Stimulated activated CD8-positive, alpha-beta memory T cell treated with anti-CD3 and anti-CD28 coated beads, Interleukin-4, amount 100 ng/mL, for 24 hours (primary cell): ENCODE measurements at places on chromosomes 3 and 15.

DNA sequence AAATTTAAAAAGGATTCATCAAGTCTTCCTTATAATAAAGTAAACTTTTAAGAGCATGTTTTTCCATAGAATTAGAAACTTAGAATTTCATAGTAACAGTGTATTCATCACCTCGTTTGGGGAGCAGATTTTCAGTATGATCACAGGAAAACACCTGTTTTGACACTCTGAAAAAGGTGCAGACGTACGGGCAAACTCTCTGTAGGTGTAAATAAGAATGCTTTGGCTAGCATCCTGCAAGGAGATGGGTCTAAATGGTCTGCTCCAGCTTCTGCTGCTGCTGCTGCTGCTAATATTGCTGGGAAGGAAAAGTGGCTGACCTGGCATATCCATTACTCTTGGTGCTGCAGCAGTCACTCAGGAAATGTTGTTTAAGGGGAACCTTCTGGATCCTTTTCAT is 66.0 kb downstream of the MBNL1 start:
- no peak for DNase-seq

DNA sequence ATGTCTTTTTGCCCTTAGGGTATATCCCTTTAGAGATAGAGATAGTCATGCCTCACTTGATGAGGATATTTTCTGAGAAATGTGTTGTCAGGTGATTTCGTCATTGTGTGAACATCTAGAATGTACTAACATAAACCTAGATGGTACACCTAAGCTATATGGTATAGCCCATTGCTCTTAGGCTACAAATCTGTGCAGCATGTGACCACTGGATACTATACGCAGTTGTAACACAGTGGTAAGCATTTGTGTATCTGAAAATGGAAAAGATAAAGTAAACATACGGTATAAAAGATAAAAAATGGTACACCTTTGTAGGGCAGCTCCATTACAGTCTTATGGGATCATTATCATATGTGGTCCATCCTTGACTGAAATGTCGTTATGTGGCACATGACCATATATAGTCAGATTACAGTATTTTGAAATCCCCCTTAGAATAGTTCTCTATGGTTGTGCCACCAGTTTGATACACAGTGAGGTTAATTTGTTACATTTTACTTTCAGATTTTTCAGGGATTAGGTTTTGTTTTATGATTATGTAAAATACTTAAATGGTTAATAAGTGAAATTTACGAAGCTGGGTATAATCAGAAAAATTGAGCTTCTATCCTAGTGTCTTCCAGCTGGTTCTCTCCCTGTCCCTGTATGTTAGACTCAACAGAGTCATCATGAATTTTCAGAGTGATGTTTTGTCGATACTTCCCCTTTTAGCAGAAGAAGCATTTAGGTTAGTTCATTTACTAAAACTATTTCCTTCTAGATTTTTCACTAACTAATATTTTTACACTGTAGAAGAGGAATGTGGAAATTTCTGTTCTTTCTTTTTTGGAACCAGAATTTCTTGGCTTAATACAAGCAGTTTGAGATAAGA is 12.8 kb downstream of the SETD5 start:
- DNase-seq: no peak

DNA sequence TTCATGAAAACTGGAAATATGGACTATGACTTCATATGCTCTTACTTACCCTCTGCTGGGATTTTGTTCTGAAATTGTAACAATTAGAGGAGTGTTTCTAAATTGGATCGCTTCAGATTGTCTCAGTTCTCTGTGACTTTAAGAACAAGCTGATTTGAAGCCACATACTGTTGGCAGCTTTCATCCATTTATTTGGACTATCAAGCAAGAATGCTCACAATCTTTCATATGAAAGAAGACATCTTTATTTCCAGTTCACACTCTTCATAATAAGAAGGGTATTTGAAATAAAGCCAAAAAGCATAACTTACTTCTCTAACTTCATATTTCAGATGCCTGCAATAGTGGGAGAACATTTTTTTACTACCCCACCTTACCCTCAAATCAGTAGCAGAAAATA is 491.6 kb upstream of the TPRG1 start:
- DNase-seq: no peak

DNA sequence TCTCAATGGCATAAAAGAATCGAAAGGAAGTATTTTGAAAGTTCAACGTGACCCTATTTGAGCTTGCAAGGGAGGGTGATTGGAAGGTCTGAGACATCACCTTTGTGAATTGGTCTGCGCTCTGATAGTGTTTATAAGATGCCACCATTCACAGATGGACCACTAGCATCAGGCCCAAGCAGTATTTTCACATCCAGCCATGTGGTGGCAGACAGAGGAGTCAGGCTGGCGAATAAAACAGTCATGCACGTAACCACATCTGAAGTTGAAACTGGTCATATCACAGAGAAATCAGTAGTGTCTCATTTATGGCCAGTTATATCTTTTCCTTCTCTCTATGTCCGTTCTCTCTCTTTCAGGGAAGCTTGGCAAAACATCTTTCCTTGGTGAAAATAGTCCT is 170.1 kb upstream of the ONECUT1 start:
- DNase-seq: no peak

- no peak for DNase-seq
Measured at GRCh38 chr3:24135280-24135679, 190.2 kb downstream of the NR1D2 start.

DNA sequence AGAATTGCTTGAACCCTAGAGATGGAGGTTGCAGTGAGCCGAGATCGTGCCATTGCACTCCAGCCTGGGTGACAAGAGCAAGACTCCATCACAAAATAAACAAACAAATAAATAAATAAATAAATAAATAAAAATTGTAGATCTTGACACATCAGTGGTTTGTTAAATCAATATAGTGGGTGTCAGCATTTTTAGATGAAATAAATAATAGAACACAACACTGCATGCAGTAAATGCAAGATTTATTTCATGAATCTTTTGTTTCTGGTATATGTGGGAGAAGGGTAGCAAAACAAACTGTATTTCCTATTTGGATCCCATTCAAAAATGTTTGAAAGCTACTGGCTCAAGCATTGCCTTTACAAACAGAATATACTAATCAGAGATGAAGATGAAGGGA is 35.6 kb upstream of the CHRM5 start:
- no peak for DNase-seq

GRCh38 chr3:172750069-172750367 is 508 bp upstream of the ECT2 start:
- no peak for DNase-seq

DNA sequence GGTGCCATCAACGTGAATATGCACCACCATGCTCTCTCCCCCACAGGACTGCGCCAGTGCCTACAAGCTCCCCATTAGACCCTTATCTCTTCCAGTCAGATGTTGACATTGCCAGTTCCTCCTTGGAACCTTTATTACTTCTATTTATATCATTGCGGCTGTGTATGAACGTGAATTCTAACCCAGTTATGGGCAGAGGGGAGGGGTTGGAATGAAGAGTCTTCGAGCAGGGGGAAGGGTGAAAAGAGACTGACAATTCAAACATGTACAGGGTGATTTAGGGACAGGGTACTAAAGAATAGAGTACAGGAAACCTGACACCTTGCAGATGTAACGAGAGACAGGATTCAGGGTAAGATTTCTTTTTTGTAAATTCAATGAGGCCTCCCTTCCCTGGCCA is 41.8 kb upstream of the ST6GAL1 start:
- no peak for DNase-seq

DNA sequence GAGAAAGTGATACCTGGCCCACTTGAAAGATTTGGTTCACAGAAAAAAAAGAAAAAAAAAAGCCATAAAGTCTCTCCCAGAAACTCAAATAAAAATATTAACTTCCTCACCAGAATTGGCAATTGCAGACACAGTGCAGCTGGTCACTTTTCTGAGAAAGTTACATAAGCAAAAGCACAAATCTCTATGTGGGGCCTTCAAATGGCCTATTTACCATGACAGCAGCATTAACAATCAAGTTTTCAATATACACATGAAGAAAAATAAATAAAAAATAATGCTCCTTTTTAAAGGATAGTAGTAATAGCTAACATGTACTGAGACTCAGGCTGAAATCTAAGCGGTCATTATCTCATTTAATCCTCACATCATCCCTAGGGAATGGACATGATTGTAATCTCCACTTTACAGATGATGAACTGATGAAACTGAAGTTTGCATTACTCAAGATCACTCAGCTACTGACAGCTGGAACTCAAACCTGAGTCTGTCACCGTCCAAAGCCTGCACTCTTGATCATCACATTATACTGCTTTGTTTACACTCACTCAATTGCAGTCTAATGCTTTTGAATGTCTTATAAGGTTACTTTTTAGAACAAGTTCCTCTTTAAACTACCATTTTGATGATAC is 3.3 kb downstream of the NPTN start:
- DNase-seq: no peak

GRCh38 chr15:58021332-58022230 is 43.9 kb downstream of the ALDH1A2 start:
- DNase-seq: no peak

DNA sequence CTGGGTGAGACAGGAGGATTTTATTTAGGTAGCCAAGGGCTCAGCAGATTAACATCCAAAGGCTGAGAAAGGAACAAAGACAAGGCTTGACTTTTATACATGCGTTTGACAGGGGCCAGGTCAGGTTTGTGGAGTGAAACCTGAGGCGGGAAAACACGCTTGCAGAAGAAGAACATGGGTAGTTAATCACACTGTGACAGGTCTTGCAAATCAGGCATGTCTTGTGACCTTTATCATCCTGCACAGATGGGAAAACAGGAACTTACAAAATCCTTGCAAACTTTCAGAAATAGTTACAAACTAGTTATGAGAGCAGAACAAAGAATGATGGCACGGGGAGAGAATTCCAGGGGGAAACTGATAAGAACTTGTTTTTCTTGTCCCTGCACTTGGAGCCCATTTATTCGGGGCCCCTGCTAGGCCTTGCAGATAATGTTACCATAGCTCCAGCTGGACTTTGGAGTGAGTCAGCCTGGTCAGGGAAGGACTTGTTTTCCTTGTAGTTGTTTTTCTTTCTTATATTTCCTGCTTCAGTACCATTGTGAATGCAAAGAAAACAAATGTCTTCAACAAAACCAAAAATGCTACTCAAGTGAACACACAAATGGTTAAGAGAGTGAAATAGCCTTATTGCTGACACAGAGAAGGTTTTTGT is 965.9 kb upstream of the ROBO1 start:
- no peak for DNase-seq

DNA sequence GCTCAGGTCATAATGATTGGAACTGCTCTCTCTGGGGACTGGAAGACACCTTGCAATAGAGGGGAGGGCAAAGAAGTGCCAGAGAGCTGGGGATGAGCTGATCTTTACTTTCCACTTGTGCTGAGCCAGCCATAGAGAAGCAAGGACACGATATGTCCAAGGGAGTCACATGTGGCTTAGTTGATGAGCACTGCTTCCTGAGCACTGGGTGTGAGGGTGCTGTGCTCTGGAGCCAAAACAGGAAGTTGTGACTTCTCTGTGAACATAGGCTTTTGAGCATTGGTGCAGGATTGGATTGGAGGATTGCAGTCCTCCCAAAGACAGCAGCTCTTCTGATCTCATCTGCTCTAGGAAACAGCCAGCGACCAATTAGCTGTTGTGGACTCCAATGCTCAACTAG is 6.7 kb downstream of the PARP14 start:
- no peak for DNase-seq

GRCh38 chr15:91793771-91794170 is 59.7 kb upstream of the SLCO3A1 start:
- no peak for DNase-seq

DNA sequence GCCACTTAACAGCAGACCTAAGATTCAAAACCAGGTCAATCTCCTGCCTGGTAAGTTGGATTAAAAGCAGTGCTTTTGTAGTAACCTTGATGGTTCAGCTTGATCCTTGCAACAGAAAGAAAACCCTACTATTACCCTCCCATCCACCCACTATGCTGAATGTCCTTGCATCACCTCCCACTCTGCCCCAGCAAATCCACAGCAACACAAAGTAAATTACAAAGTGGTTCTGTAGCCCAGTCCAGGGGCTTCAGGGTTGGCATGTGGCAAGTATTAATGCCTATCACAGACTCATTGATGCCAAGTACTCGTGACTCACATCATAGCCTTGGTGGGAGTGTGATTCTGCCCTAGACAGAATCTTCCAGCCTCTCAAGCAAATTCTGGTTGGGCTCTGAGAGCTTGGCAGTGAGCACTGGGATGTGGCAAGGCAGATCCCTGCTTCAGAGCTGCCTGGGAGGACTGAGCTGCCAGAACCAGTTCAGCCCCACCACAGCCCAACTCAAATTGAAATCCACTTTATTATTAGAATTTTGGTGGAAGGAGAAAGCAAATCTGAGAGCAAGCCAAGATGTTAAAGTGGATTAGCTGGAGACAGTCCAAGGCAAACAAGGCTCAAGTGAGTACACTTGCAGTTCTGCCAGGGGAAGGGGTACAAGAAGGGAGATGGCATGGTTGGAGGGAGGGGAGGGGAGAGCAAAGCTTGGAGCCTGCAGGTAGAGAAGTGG is 225.8 kb upstream of the UMPS start:
- DNase-seq: no peak

DNA sequence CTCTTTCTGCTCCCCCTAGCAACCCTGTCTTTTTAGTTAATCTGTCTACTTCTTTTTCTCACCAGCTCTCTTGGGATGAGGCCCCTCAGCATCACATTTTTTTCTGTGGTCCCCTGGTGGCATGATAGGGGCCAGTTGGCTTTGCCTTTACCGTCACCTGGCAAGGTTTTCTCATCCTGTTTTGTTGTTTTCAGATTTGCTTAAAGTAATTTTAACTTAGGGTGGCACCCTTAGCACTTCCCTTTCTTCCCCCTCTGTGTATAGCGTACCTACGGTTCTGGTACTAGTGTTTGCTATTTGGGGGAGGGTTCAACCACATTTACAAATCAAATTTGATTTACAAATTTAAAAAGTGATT is 35.6 kb downstream of the PDCD6IP start:
- no peak for DNase-seq

- DNase-seq: no peak
Measured at GRCh38 chr3:34920806-34921205, 718.5 kb upstream of the ARPP21 start.

DNA sequence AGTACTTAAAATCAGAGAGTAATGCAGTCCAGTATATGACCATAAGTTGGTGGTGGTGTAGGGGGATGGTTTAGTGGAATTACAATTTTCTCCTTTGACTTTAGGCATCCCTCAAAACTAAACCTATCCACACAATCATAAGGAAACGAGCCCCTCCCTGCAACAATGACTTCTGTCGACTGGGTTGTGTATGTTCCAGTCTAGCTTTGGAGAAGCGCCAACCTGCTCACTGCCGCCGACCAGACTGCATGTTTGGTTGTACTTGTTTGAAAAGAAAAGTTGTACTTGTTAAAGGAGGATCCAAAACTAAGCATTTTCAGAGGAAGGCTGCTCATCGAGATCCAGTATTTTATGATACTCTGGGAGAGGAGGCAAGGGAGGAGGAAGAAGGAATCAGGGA is 52.8 kb downstream of the MGA start:
- no peak for DNase-seq

- no peak for DNase-seq
Measured at GRCh38 chr15:91970142-91970541, 116.6 kb downstream of the SLCO3A1 start.

GRCh38 chr15:29115093-29115991 is 154.3 kb downstream of the NSMCE3 start:
- DNase-seq: no peak
